ENCODE measurements at places on chromosomes 4 and X.
A peak's percentile ranks its signal among the peaks of the same experiment; 100 is the strongest.

DNA sequence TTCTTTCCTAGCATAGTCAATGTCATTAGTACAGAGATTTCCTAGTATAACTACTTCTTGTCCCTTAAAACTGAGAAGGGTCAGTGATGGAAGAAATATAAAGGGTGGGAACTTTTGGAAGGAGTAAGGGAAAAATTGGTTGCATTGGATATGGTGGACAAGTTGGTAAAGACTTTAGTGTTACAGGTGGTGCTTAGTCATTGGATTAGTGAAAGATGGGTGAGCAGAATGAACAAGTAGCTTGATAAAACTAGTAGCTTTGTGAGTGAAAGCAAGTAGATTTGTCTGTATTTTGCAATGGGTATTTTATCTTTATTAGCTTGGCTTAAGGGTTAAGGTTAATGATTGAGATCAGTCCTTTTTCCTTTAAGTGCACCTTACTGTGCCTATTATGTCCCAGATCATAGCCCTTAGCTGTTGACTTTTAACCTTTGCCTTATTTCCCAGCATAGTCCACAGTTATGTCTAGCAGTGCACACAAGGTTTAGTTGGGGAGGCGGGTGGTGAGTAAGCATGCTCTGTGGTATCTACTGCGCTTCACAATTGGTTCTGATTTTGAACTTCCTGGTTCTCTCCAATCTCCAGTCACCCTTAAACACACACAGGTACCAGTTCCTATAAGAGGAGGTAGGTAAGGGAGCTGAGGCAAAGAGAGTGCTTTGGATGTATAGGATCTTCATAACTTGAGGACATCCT lies 9.5 kb downstream of the WDR44 start:
- no peak for DNase-seq

- DNase-seq, result no peak
Observed at GRCh38 chrX:137227151-137227550, 193.4 kb upstream of the GPR101 start.

- DNase-seq, result peak; percentile 17
Observed at GRCh38 chrX:16822723-16823122, 36.5 kb downstream of the TXLNG start.

- DNase-seq, result peak; percentile 66
Observed at GRCh38 chr4:71187404-71188155, 151.2 kb upstream of the SLC4A4 start.

- DNase-seq, result no peak
Observed at GRCh38 chrX:3733043-3733430, 19.6 kb upstream of the PRKX start.

DNA sequence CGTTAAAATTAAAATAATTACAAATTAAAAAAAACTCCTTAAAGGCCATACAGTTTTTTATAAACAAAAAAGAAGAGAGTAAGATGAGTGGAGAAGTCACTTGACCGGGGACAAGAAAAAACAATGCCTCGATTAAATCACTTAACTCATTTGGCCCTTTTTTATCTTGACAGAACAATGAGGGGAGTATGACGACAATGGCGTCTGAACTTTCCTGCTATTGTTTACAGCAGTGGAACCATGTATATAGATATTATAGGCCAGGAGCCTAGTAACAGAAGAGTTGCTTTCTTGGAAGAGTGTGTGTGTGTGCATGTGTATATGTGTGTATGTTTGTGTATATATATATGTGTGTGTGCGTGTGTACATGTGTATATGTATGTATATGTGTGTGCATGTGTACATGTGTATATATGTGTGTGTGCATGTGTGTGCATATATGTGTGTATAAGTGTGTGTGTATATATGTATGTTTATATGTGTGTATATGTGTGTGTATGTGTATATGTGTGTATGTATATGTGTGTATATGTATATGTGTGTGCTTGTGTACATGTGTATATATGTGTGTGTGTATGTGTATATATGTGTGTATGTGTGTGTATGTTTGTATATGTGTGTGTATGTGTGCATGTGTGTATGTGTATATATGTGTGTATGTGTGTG lies 153.4 kb upstream of the FAT1 start:
- DNase-seq, result no peak

DNA sequence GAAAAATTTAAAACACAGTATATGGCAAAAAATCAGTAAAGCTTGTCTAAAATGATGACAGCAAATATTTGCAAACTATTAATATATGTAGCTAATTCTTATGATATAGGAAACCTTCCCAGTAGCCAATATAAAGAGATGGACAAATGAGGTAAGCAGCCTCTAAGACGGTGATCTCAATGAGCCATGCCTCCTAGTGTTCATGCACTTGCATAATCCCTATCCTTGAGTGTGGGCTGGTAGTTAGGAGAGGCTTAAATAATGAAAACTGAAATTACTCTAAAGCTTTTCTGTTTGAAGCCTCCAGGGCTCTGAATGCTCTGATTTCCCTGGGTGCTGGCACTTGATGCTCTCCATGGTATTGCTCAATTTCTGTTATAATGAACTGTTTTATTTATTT lies 24.6 kb upstream of the ARMCX4 start:
- peak; percentile 20 for DNase-seq

DNA sequence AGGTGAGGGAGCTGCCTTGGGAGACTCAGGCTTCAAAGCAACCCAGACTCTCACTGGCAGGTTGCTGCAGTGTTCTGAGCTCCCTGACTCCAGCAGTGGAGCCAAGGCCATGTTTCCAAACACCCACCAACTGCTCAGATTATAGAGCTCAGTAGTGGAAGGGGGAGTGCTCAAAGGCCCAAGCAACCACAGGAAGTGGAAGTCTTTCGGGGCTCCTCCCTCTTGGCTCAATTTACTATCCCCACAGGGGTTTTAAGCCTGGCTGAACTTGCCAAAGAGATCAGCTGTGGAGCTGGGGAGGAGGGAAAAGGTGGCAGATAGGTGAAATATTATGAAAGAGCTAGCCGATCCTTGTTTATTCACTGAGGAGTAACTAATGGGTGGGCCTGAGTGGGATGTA lies 82.5 kb downstream of the HPRT1 start:
- DNase-seq, result peak; percentile 73

- peak; percentile 77 for DNase-seq
Observed at GRCh38 chr4:2867758-2868491, 24.3 kb downstream of the ADD1 start.

DNA sequence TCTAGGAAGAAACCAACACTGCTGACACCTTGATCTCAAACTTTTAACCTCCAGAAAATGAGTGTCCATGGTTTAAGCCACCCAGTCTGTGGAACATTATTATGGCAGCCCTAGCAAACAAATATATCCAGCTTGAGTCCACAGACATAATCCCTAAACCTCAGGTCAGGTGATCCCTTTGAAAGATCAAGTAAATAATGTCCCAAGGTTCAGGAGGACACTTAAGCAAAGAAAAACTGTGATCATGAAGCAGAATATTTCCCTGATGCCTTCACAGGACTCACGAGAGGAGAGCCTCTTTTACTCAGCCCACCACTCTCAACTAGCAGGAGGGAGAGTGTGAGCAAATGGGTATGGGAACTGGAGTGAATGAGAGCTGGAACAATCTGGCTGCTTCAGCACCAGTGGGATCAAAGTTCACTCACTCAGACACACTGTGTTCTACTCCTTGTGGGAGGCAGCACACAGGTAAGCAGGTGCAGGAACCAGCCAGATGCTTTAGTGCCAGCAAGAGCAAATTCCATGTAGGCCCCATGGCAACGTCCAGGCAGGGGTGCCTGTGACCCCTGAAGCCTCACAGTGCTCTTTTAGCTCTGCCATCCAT lies 608.4 kb downstream of the RAB28 start:
- no peak for DNase-seq

GRCh38 chr4:48967631-48968030 lies 18.4 kb upstream of the CWH43 start:
- DNase-seq, result no peak

- no peak for DNase-seq
Observed at GRCh38 chr4:166044871-166045270, 171.8 kb downstream of the TLL1 start.

DNA sequence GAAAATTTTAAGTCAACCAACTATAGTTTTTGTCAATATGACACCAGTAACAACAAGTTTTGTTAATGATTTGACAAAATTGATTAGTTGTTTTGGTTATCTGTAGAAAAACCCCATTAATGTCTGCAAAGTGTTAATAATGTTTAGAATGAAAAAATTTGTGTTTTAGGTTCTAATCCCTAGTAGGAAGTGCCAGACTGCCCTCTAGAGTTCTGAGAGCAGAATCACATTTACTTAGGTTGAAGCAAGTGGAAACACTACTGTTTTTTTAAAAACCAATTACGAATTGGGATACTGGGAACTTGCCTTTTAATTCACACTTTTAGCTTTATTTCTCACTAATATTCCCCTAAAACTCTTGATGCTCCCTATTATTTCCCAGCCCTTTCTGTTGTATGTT lies 101.1 kb upstream of the CYLC1 start:
- DNase-seq, result no peak

- DNase-seq, result no peak
Observed at GRCh38 chr4:5995901-5996623, 22.2 kb downstream of the C4orf50 start.

GRCh38 chr4:118950224-118950623 lies 61.6 kb downstream of the SYNPO2 start:
- DNase-seq, result no peak

DNA sequence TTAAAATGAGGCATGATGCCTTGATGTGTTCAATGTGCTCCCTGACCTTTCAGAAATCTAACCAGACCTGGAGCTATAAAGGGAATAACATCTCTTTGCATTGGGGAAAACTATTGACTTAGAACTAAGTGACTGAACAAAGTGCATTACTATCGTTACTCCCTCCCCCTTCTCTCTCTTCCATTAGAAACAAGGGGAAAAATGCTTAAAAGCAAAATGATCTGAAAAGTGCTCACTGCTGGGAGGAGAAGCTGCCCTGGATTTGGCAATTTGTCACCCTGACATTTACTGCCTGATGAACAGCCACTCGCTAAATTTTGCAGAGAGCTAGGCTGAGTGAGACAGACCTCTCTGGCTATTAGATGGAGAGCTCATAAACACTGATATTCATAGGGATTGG lies 48.6 kb upstream of the PARM1 start:
- peak; percentile 2 for DNase-seq

GRCh38 chr4:6660430-6660829 lies 19.9 kb downstream of the MRFAP1 start:
- DNase-seq, result no peak
